ENCODE measurements at places on chromosomes 5 and 9.

- DNase-seq, result no peak
These were observed 1243.4 kb downstream of the MAT2B start for GRCh38 chr5:164748861-164749260.

DNA sequence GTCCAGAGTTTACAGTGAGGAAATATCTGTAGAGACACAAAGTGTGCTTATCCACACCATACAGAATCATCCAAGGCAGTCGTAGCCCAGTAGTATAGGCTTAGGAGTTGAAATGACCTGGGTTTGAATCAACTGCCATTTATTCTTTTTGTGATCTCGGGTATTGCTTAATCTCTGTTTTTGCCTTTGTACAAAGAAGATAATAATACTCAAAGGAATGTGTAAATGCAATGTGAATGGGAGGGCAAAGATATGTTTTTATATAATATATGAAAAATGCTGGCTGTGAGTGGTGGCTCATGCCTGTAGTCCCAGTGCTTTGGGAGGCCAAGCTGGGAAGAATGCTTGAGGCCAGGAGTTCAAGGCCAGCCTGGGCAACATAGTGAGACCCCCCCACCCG is 141.1 kb downstream of the SPATA31D1 start:
- no peak for DNase-seq

DNA sequence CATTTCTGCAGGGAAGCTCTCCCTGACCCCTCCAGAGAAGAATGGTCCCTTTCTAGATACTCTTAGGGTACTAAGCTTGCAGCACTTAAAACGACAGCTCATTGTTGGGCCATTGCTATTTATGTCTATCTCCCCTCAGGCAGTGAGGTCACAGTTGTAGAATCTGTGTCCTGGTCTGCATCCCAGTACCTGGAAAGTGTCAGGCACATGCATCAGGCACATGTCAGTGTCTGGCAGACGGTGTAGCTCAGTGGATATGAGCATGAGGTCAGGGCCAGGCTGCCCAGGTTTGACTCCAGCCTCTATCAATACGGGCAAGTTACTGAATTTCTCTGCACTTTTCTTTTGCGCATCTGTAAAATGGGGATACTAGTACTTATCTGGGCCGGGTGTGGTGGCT is 22.2 kb upstream of the EEIG1 start:
- DNase-seq, result no peak

- no peak for DNase-seq
These were observed 20.3 kb downstream of the SLC36A3 start for GRCh38 chr5:151283120-151283825.

DNA sequence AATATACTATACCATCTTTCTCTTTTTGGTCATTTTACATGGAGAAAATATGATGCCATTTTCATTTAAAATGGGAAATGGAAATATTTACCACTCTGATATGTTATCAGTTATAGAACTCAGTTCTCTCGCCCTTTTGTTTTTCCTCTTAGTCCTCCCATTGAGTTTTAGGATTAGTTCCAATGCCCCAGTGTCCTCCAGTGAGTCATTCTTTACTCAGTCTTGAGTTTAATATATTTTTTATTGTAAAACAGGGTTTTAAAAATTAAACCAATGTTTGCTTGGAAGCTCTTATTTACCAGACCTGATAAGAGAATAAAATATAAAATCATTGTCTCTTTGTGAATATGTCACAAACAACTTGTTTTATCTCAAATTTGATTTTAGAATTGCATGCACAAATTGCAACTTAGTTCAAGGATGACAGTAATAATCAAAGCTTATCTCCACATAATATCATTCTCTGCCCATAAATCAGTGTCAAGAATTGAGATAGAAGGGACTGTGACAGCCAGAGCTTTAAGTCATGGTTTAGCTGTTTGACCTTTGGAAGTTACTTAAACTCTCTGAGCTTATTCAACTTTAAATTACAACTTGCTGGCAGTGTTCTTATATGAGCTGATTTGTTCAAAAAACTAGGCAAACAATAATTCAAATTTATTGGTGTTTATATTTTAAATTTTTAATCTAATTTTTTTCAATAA is 166.4 kb downstream of the PAM start:
- DNase-seq, result no peak

DNA sequence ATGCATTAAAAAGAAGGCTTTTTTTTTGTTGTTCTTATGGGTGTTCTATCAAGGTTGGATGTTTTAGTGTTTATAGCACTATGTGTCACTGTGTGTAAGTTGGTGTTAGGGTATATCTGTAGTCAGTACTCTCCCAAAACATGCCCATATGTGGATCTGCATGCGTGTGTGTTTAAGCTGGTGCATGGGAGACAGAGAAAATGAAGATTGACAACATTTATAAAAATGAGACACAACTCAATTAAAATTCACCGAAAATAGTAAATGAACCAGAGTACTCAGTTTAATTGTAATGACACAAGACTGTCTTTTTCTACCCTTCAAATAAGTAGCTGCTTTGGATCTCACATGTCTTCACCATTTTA is 323.4 kb downstream of the TMEM161B start:
- no peak for DNase-seq

DNA sequence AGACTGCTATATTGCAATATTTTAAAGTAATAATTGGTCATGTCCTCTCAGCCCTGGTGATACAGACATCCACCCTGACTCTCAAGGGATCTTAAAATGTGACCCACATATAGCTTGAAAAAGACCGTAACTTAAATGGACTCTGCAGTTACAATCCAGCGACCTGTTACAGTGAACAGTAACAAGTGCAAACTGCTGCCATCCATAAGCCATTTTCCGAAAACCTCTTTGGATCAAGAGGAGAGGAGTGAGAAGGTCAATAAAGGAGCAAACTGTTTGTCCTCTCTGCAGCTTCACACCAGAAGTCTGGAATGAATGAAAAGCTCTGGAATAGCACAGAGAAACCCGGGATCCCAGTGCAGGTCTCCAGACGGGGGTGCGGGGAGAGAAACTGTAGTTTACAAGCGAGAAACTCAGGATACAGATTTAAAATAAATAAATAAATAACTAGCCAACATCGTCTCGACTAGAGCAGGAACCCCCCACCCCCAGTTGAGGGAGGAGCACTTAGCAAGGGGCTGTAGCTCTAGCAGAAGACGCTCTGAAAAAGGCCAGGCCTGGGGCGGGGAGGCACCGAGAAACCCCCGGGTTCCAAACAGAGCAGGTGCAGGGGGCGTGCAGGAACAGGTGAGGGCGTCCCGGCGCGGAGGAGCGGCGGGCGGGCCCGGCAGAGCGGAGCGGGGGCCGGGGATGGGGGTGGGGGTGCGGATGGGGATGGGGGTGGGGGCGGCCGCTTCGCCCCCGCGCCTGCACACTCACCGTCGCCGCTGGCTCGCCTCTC is 572 bp downstream of the ZDHHC21 start:
- no peak for DNase-seq

GRCh38 chr5:152058267-152058666 is 133.6 kb upstream of the GLRA1 start:
- DNase-seq, result no peak

DNA sequence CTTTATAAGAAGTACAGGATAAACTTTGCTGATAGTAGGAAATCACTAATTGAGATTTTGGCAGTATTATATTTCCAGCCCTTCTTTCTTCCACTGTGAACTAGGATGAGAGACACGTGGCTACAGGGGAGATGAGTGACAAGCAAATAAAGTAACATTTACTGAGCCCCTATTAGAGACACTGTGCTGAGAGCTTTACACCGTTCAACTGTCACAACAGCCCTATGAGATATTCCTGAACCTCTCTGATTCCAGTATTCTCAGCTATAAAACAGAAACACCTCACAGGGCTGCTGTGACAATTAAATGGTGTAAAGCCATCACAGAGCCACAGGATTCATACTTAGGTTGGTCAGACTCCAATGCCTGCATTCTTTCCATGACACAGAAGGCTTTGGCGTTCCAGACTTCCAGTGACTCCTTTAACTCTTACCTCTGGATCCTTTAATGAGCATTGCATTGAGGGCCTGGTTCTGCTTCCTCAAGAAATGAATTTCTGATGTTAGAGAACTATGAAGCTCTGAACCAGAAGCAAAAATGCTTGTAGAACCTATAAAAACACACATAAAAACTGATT is 169.0 kb downstream of the CDK5RAP2 start:
- no peak for DNase-seq

DNA sequence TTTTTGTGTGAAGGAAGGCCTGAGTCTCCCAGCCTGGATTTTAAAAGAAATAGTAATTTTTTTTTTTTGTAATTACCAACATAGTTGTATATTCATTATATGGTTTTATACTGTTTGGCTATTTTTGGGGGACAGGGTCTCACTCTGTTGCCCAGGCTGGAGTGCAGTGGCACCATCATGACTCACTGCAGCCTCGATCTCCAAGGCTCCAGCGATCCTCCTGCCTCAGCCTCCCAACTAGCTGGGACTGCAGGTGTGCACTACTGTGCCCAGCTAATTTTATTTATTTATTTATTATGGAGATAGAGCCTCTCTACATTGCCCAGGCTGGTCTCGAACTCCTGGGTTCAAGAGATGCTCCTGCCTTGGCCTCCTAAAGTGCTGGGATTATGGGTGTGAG is 5.1 kb downstream of the LRRC8A start:
- DNase-seq, result no peak

DNA sequence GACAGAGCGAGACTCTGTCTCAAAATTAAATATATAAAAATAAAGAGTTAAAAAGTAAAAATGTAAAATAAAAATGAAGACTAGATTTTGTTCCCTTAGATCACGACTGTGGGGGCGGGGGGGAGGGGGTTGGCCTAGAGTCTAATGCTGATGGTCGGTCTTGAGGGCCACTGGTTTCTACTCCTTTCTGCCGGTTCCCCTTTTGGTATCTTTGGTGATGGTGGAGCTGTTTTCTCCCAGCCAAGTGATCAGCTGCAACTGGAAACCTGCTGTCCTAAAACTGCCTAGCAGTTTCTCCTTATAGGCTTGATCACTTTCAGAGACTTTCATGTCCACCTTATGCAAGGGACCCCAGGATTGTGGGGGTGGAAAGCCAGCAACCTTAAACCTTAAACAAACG is 1.1 kb downstream of the SRD5A1 start:
- peak; percentile 31 for DNase-seq

- DNase-seq, result no peak
These were observed 13.6 kb upstream of the ERAP1 start for GRCh38 chr5:96821260-96821916.

DNA sequence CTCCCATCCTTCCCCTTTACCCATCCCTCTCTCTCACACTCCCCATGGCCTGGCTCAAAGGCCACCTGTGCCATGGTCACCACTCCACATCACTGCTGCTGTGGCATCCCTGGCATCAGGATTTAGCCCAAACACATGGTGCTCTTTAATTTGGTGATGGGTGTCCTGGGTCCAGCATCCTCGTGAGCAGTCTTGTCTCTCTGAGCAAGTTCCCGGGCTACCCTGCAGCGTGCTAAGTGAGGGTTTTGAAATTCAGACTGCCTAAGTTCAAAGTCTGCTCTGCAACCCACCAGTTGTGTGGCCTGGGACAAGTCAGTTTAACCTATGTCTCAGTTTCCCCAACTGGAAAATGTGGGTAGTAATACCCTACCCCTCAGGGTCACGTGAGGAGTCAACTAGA is 39.9 kb downstream of the WHRN start:
- no peak for DNase-seq

DNA sequence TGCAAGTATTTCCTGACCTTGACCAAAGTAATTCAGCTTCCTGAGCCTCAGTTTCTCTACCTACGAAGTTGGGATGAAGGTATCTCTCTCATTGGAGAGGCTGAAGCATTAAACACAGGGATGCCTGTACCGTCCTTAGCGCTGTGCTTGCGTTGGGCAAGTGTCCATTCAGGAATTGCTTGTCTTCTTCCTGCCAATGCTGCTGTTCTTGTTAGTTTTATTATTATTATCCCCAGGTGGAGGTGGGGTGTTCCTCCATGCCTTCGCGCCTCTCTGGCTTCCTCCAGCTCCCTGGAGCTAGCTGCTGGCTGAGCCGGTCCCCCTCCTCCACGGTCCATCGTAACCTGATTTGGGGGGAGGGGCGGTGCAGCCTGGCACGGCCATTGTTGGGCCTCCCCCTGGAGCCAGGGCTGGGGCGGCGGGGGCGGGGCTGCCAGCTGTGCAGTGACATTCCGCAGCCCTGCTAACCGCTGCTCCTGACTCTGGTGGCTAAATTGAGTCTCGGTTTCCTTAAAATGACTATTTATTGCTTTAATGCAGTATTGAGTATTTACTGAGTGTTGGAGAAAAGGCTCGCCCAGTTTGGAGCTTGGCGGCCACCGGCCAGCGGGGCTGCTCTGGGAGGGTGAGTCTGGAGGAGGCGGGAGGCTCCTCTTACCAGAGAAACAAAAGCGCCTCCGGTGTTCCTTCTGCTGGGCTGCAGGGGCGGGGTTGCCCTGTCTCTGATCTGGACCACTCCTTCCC is 51.3 kb downstream of the LMX1B start:
- DNase-seq, result no peak

- DNase-seq, result no peak
These were observed 61.7 kb downstream of the RGS3 start for GRCh38 chr9:113525205-113525604.

DNA sequence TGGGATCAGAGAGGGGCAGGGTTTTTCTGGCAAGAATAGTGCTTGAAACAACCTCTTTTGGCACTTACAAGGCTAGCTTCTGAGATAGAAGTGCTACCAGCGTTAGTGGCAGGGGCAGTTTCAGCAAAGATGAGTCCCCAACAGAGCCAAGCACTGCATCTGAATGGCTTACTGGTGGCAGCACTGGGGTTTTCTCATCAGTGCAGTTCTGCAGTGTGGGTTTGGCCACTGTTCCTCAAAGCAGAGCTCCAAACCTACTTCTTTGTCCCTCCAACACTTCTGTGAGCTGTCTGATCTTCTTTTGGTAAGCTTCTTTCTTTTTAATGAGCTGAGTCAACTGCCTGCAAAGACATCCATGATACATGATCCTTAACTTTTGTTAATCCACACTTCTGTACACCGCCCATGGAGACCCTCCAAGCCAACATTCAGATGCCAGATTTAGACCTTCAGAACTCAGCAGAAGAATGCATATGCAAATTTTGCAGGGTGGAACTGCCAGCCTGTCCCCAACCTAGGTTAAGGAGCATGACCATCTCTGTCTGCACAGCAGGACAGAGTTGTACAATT is 29.9 kb upstream of the FSTL4 start:
- no peak for DNase-seq

GRCh38 chr5:99141534-99142128 is 212.8 kb upstream of the CHD1 start:
- DNase-seq, result no peak

DNA sequence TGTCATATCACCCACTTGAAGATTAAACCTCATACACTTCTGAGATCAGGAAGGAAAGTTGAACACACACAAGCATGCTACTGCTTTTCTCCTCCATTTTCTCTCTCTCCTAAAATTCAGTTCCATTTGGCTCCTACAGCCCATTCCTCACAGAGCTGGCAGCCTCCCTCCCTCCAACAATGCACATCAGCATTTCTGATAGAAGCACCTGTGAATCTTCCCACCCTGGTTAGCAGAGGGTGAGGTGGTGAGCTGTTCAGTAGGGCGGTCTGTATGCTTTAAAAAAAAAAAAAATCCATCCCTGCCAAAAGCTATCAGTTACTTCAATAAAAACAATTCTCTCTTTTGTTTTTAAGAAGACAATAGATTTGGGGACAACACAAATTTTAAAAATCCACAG is 463.2 kb upstream of the KIF2A start:
- no peak for DNase-seq

Measured in GF-D8 (cell line).